Panc1 (cell line): ENCODE measurements at places on chromosomes 7 and 10.

DNA sequence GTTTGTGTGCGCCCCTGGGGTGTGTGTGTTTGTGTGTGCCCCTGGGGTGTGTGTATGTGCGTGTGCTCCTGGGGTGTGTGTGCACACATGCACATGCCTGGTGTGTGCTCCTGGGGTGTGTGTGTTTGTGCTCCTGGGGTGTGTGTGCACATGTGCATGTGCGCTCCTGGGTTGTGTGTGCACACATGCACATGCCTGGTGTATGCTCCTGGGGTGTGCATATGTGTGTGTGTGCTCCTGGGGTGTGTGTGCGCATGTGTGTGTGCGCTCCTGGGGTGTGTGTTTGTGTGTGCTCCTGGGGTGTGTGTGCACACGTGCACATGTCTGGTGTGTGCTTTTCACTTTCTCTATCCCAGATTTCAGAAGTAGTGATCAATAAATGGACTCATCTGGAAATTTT lies 321.0 kb downstream of the WDR37 start:
- no peak for DNase-seq

DNA sequence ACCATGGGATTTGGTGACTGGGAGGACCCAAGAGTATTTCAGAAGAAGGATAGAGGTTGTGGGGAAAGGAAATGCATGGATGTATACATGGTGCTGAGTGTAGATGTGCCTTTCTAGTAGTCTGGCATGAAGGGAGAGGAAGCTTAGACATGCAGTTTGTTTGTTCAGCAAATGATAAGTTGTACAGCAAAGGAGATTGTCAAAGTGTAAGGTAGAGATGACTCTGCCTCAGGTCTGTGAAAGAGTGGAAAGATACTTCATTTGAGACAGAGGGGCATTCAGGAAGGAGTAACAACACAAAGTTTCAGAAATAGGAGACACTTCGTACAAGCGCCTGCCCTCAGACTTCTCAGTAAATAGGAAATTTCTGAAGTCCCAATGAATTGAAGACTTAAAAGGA lies 152.3 kb downstream of the CELF2 start:
- no peak for DNase-seq

DNA sequence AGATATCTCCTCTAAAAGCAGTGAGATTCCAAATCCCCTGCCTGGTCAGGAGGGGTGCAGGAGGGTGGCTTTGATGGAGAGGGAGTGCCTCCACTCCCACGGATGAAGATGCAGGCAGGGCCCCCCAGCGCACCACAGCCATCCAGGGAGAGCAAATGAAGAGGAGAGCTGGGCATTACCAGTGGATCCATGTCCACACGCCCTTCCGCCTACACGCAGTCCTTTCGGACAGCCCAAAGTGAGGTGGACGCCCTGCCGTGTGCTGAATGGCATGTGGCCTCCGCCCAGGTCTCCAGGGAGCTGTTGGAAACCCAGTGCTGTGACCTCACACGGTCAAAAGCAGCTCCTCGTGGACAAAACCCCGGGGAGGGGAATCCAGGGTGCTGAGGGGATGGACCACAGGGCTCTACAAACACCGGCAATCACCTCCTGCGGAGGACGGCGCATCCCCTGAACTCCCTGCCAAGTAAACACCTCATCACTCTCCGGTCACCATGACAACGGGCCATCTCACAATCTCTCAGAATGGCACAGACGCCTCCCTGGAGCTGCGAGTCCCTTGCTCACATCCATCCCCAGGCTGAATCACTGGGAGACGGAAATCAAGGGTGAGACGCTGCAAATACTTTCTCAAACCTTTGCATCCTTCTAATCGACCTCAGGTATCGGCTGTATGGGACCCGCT lies 35.0 kb upstream of the DNAAF5 start:
- DNase-seq: no peak

DNA sequence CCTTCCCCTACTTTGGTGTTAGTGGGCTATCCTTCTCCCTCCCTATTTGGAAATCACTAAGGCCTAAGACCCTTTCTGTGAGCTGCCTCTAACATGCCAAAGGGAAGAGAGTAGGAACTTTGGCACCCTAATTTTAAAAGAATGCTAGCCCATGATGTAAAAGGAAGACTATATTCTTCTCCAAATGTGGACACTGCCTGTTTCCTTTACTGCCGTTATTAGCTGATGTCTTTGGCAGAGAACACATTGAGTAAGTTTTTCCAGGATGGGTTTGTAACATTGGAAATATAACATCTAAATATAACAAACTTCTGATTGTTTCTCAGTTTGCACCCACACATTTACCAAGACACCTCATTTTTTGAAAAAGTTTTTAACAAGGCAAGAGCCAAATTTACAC lies 56.9 kb upstream of the TNKS2 start:
- no peak for DNase-seq

DNA sequence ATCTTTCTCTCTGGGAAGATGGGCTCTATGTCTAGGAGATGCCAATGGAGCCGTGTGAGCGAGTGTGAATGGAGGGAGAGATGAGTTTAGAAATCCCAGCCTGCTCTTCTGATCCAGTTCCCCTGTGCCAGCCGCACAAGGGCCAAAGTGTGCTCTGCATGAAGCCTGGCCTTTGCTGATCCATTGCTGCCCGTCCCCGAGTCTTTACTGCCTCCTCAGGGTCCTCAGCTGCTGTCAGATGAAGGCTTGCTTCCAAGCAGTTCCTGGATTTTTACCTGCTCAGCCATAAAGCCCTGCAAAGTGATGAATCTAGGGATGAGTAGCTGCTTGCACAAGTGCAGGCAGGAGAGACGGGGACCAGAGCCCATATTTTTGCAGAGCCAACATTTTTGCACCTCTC lies 115.9 kb downstream of the ZMIZ1 start:
- no peak for DNase-seq

- no peak for DNase-seq
These were observed 120.8 kb downstream of the DNAJB6 start for GRCh38 chr7:157457355-157458253.

DNA sequence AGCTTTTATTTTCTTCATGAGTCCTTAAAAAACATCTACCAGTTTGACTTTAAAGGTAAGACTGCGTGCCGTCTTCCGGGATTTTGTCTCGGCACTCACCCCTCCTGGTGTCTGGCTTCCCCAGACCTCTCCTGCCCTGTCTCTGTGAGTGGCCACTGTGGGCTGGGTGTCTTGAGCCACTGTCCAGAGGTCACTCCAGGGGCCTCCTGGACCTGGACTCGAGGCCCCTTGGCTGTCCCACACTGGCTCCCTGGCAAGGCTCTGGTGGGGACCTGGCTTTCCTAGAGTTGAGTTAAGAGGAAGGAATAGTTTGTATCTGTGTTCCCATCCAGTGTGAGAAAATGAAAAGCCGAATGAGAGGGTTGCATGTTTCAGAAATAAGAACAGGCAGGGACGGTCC lies 95.5 kb downstream of the NKX6-2 start:
- DNase-seq: no peak

DNA sequence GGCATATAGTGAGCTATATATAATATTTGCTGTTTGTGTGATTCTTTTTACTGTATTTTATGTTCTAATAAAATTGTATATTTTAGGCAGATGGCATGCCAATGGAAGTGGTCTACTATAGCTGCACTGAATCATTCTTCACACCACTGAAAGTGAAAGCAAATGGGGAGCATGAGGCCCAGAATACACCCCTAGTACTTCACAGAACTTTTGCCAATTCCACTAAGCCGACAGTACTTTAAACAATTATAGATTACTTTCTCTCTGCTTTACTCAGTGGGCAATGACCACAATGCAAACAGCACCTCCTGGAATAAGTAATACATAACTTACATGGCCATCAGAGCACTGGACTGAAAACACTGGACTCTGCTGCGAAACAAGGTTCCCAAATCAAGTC lies 70.2 kb downstream of the ANKRD26 start:
- no peak for DNase-seq

DNA sequence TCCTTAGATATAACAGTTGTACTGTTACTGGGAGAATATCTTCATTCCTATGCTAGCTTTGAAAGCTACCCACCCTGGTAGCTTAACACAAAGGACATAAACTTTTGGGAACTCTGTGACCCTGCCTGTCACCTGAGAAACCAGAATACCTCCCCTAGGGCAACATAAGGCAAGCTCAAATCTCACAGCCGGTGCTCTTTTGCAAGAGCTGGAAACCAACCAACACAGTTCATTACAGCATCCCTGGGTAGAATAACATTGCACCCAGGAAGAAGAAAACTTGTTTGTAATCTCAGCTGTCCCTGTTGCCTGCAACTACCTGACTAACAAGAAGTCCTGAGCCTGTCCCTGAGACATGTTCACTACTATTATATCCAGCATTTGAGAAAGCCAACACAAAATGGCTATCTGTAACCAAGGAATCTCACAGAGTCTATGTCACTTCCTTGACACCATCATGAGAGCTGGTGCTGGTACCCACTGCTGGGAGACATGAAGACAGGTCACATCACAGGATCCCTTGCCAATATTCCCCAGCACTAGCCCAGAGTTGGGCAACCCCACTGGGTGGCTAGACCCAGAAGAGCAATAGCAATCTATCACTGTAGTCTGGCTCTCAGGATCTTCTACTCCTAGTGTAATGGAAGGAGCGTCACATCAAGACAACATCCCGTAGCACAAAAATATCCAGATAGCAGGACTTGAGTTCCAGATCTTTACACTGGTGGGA lies 31.3 kb downstream of the AKR1C3 start:
- no peak for DNase-seq

- no peak for DNase-seq
These were observed 72.4 kb upstream of the C1GALT1 start for GRCh38 chr7:7109934-7110333.

- DNase-seq: no peak
These were observed 138.5 kb downstream of the PLXNA4 start for GRCh38 chr7:132437730-132438129.

DNA sequence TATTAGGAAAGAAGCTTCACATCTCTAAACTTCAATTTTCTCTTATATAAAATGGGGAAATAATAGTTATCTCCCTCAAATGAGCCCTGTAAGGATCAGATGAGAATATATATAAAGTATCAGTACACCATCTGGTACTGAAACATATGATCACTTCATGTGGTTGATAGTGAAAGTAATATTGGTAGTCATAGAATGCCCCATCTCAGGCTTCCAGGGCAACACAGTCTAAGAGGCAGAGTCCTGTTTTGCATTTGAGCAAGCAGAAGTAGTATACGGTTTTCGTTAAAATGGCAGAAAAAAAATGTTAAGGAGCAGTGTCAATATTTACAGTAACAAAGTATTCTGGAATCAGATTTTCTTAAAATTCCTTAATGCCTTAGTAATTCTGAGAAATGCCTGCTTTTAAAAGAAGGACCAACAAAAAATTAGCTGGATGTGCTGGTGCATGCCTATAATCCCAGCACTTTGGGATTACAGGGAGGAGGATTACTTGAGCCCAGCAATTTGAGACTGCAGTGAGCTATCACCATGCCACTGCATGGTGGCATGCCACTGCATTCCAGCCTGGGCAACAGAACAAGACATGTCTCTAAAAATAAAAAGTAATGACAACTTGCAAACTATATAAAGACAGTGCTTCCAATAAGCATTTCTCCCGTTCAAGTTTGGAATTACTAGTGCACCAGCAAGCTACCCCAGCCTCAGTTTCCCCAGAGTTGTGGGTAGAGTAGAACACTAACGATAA lies 19.8 kb downstream of the KBTBD2 start:
- DNase-seq: no peak

DNA sequence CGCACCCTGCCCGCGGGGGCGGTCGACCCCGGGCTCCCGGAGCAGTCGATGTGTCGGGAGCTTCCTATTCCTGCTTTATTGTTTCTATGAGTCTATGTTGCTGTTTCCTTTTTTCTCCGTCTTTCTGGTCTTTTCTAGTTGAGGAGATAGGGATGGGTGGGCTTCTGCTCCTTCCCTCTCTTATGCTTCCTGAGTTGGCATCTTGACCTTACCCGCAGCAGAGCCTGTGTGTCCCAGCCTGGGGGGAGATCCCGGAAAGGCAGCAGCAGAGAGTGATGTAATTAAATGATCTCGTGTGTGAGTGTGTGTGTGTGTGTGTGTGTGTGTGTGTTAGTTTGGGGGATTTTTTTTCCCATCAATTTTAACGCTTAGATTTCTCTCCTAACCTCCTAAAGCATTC lies 486 bp upstream of the SORCS1 start:
- DNase-seq: no peak

DNA sequence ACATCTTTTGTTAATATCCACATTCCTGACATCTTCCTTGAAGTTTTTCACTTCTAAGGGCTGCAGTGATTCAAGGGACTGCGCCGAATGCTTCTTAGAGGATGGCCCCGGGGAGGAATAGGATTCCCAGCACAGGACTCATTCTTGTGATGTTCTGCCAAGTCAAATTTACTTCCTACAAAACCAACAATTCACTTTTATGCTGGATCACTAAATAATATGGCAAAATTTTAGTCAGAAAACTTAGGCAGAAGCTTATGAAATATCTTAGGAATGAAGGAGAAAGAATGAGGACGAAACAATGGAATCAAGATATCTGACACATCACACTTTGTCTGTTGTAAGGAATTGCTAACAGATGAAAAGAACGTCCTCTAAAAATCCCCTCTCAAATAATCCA lies 151.5 kb downstream of the JAZF1 start:
- no peak for DNase-seq

DNA sequence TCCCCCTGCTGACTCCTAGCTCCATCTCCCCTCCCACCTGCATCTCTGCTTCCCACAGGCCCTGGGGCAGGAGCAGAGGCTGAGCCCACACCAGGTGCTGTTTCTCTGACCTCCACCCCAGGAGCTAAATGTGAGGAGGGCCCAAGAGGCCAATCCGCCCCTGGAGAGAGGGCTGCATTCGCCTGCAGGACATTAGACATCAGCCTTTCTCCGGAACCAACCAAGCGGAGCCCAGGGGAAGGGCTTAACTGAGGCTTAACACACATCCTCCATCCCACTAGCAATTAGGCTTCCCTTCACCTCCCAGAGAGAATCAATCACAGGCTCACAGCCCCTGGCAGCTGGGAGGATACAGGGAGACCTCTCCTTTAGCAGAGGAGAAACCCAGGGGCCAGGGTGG lies 50.5 kb downstream of the SH3PXD2A start:
- no peak for DNase-seq

- no peak for DNase-seq
These were observed 1.3 kb downstream of the ZNF775 start for GRCh38 chr7:150380463-150380862.

DNA sequence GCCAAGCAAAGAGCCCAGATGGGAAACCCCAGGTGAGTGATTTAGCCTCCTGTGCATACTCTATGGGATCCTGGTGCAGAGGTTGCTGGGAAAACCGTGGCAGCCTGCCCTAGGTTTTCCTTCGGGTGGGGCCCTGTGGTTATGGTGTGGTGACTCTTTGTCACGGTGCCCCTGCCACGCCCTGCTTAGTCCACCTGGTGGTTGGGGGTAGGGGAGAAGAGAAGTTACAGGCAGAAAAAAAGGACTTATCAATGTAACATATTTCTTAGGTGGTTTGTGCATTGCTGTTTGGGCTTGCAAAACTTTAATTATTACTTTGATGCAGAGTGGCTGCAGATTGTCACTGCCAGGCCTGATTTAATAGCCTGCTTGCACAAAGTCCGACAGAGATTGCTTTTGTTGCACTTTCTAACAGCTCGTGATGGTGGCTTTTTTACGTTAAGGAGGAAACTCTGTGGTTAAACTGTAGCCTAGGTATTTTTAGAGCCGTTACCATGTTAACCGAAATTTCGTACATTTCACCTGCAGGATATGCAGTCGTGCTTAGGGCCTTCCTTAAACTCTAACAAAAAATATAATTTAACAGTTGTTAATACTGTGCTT lies 197.4 kb downstream of the RNLS start:
- no peak for DNase-seq

GRCh38 chr10:96370584-96371157 lies 11.9 kb upstream of the OPALIN start:
- DNase-seq: peak; percentile 56

- no peak for DNase-seq
These were observed 183.7 kb upstream of the KLF6 start for GRCh38 chr10:3968727-3969126.

- no peak for DNase-seq
These were observed 46.1 kb upstream of the MTPN start for GRCh38 chr7:136023134-136023869.
